ENCODE measurements at places on chromosomes 5 and 9.
A peak's percentile ranks its signal among the peaks of the same experiment; 100 is the strongest.

DNA sequence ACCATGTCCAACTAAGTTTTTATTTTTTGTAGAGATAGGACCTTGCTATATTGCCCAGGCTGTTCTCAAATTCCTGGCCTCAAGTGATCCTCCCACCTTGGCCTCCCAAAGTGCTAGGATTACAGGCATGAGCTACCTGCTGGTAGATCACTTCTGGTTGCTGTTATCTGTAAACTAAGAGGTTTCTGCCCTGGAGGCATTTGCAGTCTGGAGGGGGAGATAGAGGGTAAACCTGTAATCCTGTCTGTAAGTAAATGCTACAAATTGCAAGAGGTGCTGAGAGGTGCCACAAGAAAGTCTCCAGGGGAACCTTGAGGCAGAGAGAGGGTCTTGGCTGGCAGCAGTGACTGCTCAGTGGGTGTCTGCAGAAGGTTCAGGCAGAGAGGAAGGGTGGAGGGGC is 29.0 kb upstream of the GGTA1 start:
- DNase-seq: no peak

DNA sequence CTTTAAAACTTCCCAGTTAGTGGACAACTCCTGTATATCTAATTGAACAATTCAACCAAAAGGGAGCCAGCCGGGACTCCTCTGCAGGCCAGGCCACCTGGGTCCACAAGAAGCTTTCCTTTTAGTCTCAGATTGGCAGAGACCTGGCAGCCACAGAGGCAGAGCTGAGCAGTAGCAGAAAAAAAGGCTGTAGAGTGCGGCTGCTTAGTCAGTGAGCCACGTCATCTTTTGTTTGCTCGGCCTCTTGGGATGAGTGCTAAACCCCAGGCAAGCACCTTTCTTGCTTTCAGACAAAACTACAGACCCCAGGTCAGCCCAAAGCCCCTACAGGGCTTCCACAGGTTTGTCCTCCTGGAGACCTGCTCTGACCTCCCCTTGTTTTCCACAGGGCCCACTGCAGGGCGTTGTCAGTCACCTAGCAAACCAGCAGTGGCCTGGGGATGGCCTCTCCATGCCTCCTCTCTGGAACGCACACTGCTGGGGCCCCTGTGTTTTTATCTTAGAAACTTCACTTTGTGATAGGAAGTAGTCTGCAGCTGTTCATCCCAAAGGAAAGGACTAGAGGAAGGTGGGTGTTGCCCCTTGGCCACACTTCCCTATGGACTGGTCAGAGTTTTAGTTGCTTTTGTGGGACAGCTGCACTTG is 49.9 kb downstream of the SHB start:
- DNase-seq: no peak

GRCh38 chr9:89853931-89854330 is 249.1 kb downstream of the GADD45G start:
- DNase-seq: no peak

DNA sequence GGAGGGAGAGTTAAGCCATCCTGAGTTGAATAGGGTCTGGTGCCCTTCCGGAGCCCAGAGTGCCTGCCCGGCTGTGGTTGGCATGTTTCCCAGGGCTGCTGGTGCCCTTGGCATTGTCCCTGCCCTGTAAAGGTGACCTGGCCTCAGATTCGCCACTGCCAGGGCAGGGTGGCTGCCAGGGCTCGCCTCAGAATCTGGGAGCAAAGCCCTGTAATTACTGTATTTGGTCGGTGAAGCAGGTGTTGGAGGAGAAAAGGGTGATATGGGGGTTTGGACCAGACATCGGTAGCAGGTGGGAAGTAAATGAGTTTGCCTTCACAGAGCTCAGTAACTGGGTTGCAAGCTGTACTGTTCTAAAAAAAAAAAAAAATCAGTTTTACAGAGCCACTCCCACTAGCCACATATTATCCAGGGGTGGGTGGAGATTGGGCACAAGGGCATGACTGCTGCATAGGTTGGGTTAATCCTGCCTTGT is 47.6 kb downstream of the RGS3 start:
- no peak for DNase-seq

DNA sequence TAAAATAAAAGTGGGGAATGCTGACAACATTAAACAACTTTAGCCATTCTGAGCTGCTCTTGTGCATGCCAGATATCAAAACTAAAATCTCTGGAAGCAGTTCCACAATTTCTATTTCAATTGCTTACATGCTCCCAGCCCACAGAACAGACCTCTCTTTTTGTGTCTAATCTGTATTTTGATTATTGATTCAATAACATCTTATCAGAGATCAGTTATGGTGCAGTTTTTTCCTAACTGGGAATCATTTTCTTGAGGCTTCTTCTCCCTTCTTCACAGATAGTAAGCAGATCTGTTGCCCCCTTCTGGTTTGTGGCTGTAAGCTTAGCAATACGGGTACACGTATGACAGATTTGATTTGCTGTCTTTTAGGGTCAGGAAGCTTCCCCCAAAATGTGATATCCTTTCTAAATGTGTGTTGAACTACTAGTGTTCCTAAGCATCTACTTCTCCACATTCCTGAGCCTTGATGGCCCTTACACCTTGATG is 39.4 kb downstream of the MRPS27 start:
- DNase-seq: peak; percentile 38

DNA sequence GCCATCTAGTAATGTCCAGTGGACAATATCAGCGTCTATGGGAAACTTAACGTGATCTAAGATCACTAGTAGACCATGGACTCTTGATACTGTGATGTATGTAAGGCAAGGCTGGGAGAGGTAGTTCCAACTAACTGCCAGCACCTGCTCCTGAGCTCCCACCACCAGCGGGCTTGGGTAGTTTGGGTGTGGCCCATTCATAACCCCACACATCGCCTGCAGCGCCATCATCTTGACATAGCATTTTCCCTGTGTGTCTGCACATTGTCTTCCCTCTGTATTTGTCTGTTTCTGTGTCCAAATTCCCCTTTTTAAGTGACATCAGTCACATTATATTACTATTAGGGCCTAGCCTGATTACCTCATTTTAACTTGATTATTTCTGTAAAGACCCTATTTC is 28.1 kb upstream of the GSN start:
- no peak for DNase-seq

DNA sequence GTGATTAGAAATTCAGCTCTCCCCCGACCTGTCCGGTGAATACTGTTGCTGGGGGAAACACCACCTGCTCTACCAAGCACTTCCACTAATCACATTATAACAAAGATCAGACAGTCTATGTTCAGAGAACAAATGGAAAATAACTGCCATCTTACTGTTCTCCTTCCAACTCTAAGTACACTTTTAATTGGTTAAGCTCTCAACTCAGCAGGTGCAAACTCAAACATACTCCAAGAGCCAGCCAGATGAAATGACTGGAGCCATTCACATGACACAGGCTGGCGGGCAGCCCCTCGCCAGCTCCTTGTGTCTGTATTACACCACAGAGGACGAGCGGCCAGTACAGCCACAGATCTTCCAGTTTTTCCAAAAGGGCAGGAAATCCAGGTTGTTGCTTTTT is 16.1 kb downstream of the LIFR start:
- no peak for DNase-seq

GRCh38 chr5:40932766-40933165 is 23.5 kb downstream of the C7 start:
- no peak for DNase-seq

DNA sequence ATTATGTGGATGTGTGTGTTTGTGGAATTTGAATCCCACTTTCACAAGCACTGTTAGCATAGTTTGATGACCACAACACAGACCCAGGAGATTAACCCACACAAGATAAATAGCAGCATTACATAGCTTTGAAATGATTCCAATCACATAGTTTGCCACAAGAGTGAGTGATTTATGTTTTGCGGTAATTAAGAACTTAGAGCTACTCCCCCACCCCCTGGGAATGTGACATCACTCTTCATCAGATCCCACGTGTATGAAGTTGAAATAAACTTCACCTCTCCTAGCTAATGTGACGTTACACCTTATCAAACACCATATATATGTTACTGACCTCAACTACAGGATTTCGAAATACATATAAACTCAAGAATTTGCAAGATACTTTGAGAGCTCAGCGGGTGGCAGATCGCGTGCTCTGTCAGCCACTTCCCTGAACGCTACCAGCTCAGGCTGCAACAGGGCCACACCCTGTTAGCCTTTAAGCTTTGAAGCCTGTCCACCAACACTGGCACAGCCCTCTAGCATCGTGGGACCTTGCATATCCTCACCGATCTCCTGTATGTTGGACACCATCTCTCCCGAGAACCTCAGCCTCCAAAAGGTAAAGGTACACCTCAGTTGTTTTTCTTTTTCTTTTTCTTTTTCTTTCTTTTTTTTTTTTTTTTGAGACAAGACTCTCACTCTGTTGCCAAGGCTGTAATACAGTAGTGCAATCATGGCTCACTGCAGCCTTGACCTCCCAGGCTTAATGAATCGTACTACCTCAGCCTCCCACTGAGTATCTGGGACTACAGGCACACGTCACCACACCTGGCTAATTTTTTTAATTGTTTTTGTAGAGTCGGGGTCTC is 1.7 kb upstream of the AGTPBP1 start:
- peak; percentile 88 for DNase-seq

DNA sequence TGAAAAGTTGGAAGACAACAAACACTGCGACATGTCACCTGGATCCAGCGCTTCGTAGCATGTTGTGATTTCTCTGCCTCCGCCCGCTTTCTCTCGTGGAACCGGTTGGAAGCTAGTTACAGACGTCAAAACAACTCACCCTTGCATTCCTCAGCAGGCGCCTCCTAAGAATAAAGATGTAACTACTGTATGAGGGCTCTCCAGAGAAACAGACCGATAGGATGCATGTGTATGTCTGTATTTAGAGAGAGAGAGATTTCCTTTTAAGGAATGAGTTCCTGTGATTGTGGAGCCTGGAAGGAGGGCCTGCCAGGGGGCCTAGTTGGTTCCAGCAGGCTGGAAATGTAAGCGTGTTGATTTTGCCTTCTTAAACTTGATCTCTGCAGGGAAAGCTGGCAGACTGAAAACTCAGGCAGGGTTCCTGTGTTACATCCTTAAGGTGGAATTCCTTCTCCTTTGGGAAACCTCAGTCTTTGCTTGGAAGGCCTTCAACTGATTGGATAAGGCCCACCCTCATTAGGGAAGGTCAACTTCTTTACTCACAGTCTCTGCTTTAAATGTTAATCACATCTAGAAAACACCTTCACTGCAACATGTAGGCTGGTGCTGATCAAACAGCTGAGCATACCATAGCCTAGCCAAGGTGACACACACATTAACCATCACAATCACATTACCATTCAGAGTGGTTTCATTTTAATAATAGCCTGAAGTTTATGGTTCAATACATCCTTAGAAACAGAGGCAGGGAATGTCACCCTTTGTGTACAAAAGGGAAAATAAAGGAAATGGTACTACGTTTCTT is 163.8 kb downstream of the SYK start:
- no peak for DNase-seq

GRCh38 chr9:103444176-103444575 is 449.0 kb downstream of the CYLC2 start:
- no peak for DNase-seq

GRCh38 chr9:79471580-79472543 is 99.9 kb upstream of the TLE4 start:
- DNase-seq: peak; percentile 26

DNA sequence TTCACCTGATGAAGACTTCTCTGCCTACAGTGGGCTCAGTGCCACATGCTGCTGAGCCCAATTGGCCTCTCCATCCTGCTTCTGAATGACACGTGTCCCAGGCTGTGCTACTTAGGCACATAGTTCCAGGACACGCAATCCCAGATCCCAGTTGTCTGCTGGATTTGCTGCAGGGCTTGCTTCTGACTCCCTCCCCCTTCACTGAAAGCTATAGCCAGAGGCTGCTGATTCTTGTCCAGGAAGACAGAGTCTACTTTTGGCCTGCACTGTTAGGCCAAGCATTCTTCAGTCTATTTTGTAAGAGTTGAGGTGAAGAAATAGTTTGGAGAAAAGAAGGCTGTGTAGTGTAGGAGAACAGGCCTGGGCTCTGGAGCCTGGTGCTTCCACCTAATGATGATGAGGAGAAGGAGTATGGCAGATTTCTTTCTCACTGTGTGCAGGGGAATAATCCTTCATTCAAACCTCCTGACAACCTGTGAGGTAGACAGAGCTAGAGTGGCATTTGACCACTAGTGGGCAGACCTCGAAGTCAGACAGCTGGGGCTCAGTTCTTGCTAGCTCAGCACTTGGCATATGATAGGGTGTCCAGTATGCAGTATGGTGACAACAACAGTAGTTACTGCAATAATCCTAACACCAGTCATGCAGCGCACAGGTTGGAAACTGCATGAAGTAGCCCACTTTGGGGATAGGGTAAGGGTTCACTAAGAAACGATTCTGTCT is 19.5 kb upstream of the ASPN start:
- DNase-seq: peak; percentile 45

DNA sequence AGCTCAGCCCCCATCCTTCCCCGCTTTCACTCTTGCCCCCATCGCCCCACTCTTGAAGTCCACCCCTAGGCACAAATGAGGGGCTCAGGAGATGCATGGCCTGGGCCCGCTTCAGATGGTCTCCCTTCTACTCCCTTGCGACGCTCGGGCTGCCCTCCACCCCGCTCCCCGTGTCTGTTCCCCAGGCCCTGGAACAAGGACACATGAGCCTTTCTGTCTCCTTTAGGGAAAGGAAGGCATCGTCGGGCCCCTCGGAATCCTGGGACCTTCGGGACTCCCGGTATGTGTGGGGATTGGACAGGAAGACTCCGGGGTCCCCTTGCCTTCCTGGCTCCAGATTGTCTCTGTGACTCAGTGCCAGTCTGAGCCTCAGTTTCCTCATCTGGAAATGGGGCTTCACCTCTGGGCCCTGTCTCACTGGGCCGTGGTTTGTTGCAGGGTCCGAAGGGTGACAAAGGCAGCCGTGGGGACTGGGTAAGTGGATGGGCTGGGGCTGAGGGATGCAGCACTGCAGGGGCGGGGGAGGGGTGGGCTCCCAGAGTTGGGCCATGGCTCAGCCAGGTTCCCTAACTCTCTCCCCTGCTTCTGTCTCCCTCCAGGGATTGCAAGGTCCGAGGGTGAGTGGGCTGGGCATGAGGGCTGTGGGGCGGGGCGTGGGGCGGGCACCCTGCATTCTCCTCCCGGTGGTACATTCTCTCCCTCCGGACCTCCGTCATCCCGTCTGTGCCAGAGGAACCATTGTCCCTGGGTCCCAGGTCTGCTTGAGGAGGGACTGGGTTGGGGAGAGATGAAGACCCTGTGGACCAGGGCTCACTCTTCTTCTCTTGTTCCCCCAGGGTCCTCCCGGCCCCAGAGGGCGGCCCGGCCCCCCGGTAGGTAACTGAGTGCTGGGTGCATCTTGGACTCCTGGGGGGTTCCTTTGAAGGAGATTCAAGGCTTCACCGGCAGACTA is 21.8 kb upstream of the ORM1 start:
- DNase-seq: no peak

DNA sequence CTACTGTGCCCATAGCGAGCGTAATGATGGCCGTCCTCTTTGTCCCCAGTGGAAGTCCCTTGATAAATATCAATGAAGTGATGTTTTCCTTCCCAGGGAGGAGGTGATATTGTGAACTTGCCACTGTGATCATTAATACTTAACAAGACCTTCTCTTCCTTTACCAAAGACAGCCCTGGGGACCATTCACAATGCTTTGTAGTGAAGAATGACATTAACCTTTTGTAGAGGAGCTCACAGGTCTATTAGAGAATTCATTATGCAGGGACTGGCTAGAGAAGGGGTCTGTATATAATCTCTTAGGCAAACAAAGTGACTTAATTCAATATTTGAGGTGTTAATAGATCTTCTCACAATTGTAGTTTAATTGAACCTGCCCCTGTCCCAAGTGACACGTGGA is 452.9 kb upstream of the DMAC1 start:
- DNase-seq: no peak
